ENCODE measurements at places on chromosomes 3 and 15.

DNA sequence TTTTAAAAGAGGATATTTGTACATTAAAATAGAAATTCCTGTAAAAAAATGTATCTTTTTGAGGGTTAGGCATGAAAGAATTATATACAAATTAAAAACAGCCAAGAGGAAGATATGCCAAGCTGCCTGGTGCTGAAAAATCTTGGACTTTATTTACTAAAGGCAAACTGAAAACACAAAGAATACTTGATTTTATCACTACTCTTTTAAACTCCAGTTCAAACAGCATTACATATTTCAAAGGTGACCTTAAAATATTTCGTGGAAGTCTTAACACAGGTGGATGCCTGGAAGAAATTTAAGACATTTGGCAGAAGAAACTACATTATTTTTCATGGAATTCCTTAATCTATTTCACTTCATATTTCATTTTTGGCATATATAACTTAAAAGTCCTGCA, 101.1 kb upstream of the SLC2A2 start:
- DNase-seq, result no peak

DNA sequence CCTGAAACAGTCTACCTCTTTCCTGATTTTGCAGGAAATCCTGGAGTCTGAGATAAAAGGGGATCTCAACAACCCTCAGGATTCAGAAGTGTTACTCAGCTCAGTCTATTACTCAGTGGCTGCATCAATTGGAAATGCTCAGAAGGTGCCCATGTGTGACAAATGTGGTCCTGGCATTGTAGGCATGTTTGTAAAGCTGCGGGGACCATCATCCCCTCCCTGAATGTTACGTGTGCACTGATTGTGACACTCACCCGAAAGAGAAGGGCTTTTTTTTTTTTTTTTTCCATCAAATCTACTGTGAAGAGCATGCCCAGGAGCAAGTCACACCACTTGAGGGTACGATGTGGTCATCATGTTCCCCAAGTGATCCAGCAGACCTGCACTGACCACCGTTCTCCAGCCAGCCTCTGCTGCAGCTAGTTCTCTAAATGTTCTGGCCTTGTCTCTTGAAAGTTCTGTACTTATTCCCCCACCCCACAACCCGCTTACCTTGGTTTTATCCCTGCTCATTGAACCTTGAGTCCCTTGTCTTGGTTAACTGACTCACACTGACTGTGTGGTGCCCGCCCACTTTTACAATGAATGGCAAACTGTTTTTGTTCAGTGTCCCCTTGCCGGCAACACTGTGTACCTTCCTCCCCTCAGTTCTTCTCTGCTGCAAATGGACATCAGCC, 19.8 kb downstream of the ST3GAL6 start:
- no peak for DNase-seq

DNA sequence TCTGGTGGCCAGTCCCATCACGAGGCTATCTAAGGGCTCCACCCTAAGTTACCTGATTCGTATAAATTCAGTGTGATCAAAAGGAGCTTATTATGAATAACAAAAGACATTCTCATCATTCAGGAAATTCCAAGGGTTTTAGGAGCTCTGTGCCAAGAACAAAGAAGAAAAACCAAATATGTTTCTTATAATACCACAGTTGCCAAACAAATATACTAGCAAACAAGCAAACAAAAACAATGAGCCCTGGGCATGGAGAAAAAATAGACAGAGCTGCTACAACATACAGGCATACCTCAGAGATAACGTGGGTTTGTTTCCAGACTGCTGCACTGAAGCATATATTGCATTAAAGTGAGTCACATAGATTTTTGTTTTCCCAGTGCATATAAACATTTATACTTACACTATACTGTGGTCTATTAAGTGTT, 20.2 kb upstream of the CFAP161 start:
- no peak for DNase-seq

DNA sequence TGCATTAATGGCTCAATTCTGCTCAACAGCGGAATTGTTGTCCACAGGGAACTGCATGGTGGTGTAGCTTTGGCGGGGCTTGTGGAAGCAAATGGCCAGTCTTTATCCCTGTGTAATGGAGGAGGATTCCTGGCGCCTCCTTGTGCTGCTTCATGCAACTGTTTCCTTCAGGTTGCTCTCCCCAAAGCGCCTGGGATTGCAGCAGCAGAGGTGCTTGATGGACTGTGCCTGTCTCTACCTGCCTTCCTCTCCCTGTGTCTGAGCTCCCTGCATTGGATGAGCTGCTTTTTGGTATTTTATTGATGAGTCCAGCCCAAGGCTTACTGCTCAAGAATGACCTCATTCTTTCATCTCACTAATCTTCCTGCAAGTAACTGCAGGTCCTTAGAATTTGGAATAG, 72.9 kb upstream of the NDN start:
- DNase-seq, result no peak

GRCh38 chr3:36864180-36865053, 80.4 kb downstream of the TRANK1 start:
- DNase-seq, result no peak

Data from right kidney (tissue), 9 donors.